ENCODE measurements at places on chromosomes 2 and 18. TPM values are rescaled to one million over a fixed set of nuclear protein-coding genes. Genes with fewer than 3 reads are reported as not detected.

GRCh38 chr2:100905132-100905805, 85.3 kb downstream of the NPAS2 start:
- DNase-seq, result no peak

DNA sequence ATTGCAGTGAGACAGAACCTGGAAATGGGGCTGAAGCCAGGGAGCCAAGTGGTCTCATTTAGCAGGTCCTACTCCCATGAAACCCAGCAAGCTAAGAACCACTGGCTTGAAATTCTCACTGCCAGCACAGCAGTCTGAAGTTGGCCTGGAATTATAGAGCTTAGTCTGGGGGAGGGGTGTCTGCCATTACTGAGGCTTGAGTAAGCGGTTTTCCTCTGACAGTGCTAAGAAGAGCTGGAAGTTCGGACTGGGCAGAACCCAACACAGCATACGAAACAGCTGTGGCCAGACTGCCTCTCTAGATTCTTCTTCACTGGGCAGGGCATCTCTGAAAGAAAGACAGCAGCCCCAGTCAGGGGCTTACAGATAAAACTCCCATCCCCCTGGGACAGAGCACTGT, 305.7 kb upstream of the SETBP1 start:
- no peak for DNase-seq

DNA sequence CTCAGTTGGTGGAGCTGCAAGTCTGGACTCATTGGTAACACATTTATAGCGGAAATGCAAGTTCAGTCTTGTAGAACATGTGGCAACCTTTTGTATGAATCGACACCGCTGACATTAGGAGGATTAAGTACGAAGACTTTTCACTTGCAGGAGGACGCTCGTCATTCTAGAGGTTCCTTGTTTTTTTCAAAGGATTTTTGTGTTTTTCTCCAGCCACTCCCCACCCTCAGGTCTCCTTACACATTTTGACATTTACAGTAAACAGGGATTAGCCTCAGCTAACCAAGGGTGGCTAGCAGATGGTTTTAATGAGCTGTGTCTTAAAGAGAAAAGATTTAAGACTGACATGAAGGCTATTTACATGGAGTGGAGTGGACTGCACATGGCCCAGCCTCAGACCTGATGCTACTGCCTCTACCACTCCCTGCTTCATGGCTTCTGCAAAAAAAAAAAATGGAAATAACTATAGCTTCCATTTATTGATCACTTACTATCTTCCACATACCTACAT, 173.8 kb downstream of the TRIB2 start:
- DNase-seq, result no peak

GRCh38 chr18:36814994-36815393, 13.8 kb downstream of the TPGS2 start:
- DNase-seq, result no peak

DNA sequence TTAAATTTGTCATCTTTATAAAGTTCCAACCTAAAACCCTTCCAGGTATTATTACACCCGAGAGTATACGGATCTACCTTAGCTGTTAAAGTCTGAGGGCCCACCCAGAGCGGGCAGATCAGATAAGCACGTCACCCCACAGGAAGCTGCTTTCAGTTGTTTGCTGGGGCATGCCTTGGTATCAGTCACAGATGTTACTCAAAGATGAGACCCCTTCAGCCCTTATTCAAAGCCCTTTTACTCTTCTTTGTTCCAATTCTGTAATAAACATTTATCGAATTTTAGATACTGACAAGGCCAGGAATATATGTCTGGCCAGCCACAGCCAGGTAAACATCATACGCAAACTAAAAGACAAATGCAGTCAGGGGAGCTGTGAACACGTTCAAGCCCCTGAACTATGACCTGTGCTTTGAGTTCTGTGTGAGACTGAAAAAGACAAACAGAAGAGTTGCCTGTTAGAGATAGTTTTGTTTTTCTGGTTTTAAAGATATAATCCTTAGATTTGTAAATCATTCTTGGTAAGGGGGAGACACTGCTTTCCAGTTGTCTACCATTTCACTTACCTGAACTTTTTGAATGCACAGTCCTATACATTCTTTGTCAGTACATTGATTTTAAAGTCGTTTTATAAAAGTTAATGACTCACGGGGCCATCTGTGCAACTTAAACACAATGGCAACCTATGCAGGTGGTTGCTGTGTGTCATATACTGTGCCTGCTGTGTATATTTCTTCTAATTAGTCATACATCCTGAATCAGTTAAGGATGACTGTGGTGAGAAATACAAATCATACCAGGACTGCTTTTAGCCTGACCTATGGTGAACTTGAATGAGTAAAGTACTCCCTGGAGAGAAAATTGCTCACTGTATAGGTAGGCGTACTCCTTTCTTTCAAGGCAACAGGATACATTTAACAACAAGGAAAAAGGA, 100.5 kb upstream of the ITPRID2 start:
- no peak for DNase-seq

- DNase-seq, result peak; percentile 80
These were observed 57.8 kb upstream of the KIF5C start for GRCh38 chr2:148817210-148817708.

DNA sequence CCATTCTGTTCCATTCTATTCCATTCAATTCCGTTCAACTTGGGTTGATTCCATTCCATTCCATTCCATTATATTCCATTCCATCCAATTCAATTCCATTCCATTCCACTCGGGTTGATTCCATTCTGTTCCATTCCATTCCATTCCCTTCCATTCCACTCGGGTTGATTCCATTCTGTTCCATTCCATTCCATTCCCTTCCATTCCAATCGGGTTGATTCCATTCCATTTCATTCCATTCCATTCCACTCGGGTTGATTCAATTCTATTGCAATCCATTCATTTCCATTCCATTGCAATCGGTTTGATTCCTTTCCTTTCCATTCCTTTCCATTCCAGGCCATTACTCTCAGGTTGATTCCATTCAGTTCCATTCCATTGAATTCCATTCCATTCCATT, 1138.4 kb downstream of the RPIA start:
- DNase-seq, result no peak

DNA sequence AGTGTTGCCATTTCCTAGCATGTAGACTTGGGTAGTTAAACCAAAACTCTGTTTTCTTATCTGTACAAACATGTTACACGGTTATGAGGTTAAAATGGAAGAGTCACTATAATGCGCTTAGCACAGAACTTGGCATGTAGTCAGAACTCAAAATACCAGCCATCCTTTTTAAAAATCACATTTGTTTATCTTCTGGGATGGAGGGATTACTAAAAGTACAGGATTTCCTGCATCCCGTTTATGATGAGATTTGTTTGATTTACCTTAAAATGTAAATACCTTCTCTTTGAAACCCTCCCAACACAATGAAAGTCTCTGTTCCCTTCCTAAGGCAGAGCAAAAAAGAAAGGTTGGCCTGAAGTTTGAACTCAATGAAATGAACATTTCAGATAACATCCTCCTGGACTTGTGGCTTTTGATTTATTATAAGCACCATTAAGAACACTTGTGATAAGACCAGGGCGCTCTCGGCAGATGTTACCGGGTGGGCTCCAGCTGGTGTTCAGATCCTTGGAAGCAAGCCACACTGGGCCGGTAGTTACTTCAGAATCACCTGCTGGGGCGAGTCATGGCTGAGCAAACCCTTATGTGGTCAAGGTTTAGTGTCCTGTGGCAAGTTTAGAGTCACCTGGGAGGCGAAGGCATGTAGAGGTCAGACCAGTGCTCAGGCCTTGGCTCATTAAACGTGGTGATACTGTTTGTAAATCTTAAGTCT, 105.7 kb downstream of the MGAT5 start:
- peak; percentile 25 for DNase-seq

- DNase-seq, result no peak
These were observed 30.4 kb downstream of the EPAS1 start for GRCh38 chr2:46327627-46328026.

DNA sequence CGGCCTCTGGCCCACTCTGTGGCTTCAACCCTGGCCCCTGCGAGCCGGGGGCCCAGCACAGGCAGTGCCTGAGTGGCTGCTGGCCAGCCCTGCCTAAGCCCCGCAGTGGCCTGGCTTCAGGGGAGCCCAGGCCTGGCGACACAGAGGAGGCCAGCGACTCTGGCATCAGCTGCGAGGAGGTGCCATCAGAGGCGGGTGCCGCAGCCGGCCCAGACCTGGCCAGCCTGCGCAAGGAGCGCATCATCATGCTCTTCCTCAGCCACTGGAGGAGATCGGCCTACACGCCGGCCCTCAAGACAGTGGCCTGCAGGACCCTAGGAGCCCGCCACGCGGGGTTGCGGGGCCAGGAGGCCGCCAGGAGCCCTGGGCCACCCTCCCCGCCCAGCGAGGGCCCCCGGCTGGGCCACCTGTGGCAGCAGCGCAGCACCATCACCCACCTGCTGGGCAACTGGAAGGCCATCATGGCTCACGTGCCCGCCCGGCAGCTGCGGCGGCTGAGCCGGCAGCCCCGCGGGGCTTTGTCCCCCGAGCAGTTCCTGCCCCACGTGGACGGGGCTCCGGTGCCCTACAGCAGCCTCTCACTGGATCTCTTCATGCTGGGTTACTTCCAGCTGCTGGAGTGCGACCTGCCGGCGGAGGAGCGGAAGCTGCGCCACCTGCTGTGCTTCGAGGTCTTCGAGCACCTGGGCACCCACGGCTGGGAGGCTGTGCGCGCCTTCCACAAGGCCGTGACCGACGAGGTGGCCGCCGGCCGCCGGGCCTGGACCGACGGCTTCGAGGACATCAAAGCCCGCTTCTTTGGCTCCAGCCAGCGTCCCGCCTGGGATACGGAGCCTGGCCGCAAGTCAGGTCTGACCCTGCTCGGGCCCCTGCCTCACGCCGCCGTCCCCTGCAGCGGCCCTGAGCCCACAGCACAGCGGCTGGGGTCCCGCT, 7.5 kb upstream of the KLHL30 start:
- no peak for DNase-seq

- no peak for DNase-seq
These were observed 5.7 kb downstream of the ANTXR1 start for GRCh38 chr2:69018678-69019095.

DNA sequence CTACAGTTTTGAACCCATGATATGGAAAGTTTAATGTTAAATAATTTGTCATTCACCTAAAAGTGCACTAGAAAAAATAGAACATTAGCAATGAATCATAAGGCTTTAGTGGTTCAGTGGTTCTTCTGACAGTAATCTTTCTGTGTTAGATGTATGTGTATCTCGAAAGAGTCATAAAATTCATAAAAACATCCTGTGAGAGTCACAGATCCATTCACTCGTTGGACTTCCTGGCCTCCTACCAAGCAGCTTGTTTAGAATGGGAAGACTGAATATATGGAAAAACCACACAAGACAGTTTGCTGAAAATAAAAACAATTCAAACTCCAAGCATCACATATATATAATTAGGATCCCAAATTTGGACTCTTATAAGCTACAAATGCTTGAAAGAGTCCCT, 34.8 kb downstream of the ADNP2 start:
- DNase-seq, result no peak

The ZNF804A gene
- total RNA-seq, result not detected

The CABLES1 gene
- total RNA-seq, result 11.8 TPM

The GDF7 gene
- 1.2 TPM for total RNA-seq

The ANKAR gene
- total RNA-seq, result 8.1 TPM

All from G401 (cell line).